ENCODE measurements at places on chromosomes 5 and 9.

- peak; percentile 63 for DNase-seq
Measured at GRCh38 chr9:71783120-71783523, 14.8 kb upstream of the CEMIP2 start.

DNA sequence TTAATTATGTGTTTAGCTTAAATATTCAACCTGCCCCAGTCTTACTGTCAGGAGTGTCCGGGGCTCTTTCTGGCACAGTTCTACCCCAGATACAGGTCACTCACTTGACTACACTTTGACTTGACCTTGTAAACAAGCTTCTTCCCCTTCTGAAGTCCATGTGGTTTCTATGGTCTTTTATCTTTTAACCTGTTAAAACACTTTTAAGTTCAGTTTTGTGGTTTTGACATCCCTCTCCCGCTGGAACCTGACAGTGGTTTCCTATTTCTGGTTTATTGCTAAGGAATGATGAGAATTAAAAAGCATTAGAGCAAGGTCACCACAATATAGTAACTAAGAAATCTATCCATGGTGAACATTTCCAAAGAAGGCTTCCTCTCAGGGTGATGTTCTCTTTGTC, 300.1 kb downstream of the TMEM167A start:
- DNase-seq, result no peak

GRCh38 chr9:36263683-36264082, 5.4 kb upstream of the GNE start:
- DNase-seq, result no peak

- DNase-seq, result no peak
Measured at GRCh38 chr5:159782197-159782994, 133.9 kb upstream of the ADRA1B start.

DNA sequence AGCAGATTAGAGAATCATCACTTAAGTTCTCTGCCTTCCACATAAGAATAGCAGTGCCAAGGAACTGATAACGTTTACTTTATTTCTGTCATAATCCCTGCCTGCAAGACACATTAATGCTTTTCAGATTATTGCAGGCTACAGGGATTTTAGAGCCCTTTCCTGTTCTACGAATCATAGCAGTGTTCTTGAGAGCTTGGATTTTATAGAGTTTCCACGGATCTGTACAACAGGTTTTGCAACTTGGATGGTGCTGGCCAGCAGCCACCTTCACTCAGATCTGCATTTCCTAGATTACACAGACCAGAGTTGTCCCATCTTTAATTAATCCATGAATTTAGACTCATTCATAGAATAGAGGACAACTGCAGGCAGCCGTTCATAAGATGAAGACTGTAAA, 38.1 kb downstream of the SLC12A2 start:
- DNase-seq, result no peak

GRCh38 chr5:142400415-142400814, 75.6 kb upstream of the SPRY4 start:
- no peak for DNase-seq

DNA sequence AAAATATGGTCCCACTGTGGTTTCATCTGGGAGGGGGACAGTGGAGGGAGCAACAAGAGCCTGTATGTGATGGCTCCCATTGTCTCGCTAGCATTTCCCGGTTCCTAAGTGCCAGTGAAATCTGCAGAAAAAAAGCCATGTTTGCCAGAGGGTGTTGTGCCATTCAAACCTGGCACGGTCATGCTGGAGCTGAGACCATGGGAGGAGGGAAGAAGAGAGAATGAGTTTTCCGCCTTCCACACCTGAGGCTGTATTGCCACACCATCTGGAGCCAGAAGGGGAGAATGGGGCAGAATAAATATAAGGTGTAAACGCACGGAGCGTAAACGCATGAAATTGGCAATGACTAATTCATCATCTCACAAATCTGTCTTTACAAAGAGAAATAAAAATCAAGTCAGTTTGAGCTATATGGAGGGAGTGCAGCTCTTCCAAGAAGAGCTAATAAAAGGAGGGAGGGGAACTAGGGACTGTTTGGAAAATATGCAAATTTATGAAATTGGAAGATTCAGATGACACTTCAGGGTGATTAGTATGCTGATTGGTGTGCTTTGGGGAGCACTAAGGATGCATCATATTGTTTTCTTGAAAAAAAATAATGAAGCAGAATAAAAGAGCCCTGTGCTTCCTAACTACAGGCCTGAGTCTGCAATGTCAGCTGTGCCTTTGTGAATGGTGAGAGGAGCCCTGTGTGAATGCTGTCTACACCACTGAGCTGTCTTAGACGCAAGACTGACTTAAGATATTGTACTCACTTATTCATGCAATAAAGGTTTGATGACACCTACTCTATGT, 237.9 kb downstream of the NSG2 start:
- DNase-seq, result no peak

DNA sequence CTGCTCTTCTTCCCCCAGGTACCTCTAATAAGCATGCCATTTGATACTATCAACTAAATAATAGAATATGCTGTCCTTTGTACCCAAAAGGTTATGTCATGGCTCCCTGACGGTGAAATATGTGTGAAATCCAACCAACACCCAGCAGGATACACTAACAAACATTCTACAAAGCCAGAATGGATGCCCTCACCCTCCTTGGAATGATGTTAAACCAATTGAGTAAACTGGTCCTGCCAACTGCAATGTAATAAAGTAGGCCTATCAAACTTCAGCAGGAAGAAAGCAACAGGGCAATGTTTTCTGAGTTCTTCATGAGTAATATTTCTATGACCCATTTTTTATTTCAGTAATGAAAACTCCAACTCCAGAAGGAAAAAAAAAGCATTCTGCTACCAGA, 24.9 kb downstream of the RGMB start:
- DNase-seq, result no peak

DNA sequence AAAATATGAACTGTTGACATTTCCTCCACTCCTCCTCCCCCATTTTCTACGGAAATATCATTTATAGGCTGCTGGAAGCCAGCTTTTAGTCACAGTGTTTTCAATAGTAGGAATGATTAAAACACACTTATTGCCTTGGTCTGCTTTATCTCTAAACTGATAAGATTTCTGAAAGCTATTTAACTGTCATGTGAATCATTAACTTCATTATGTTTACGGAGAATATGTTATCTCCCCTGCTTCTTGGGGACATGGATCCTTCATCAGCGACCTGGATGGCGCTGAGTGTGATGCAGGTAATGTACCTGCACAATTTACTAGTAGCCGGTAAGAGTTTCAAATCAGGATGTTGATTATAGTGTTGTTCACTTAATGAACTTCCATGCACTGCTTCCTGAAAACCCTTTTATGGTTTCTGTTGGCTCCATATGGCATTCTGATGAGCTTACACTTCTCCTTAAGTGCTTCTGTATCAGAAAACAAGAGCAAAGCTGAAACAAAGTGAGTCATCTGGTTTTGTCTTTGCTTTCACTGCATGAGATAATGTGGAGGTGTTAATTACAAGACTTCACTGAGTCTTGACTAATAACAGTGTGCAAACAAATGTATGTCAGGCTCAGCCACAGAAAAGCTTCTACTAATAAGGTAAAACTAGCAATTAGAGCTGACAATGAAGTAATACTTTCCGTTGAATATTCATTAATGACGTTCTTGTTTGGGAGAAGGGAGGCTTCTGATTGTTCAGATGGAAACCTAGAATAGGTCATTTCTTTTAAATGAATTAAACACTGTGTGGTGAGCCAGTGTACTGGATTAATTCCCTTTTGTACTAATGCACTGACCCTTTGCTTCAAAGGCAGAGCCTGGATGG, 162.4 kb upstream of the ZNF608 start:
- no peak for DNase-seq

DNA sequence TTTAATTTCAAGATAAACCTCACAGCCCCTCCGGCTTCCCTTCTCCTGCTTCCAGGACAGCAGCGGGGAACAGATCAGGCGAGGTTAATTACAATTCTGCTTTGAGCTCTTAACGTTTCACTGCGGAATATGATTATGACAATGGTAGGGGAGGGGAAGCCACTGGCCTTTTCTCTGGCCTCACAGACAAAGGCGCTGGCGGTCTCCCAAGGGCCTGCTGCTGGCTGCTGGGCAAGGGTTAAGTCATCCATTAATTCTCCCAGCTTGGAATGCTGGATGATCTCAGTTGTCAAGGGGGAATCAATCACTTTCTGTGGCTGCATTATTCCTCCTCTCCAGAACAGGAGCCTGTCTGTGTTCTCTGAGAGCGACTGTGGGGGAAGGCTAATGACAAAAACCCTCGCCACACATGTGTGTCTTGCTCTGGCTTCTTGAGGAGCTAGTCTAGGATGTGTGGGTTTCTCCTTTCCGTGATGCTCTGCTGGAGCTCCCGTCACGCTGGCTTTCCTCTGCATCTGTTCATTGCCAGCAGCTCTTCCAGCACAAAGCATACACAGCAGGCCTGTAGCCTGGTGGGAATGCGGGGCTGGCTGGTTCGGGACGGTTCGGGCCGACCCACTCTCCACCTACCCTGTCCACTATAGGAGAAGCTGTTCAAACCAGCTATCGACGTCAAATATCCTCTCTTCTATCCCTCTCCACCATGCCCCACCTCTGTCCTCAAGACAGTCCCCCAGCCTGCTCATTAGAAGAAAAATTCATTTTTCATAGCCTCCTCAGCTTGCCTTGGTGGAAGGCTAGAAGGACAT, 82.8 kb downstream of the DCP2 start:
- DNase-seq, result no peak

DNA sequence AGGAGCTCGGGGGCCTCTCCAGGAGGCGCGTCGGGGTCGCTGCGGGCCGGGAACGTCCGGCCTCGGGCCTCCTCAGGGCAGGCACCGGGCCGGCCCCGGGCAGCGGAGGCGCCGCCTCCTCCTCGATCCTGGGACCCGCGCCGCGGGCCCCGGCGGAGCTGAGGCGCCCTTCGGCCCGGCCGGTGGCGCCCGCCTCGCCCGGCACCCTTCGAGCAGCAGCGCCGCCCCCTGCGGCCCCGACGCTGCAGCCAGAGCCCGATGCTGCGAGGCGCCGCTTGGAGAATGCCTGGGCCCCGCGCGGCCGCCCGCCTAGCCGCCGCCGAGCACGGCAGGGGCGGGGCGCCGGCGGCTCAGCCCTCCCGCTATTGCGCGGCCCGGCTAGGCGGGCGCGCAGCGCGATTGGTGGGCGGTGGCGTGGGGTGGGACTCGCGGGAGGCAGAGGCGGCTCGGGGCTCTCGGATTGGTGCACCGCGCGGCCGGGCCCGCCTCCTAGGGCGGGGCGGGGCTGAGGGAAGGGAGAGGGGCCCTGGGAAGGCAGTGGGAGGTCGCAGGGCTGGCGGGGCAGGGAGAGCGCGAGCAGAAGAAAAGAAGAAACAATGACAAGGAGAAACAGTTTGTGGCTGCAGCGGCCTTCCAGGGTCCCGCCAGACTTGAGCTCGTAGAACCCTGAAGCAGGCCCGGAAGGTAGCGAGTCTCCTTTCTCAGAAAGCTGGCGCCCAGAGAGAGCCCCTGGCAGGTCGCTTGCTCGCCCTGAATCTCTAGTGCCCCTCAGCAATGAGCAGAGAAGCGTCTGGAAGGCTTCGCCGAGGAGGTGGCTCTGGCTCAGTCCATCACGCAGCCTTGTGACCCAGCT, at the start of gene EEIG1:
TSS of gene EEIG1 (minus strand) at position 284 of the 853 bp plus-strand sequence. CDS start 852 bp downstream, outside the sequence.
- peak; percentile 96 for DNase-seq

- no peak for DNase-seq
Measured at GRCh38 chr5:65137631-65138030, 344.1 kb downstream of the ADAMTS6 start.

GRCh38 chr5:112077180-112077579, 320.2 kb upstream of the NREP start:
- DNase-seq, result no peak

- DNase-seq, result no peak
Measured at GRCh38 chr5:19802686-19803085, 185.3 kb downstream of the CDH18 start.

GRCh38 chr9:93207860-93208734, 24.2 kb downstream of the WNK2 start:
- no peak for DNase-seq

Data from activated CD4-positive, alpha-beta T cell treated with anti-CD3 and anti-CD28 coated beads, Interleukin-2, amount 50 U/mL, for 24 hours (primary cell).